ENCODE measurements at places on chromosomes 6 and 20.

DNA sequence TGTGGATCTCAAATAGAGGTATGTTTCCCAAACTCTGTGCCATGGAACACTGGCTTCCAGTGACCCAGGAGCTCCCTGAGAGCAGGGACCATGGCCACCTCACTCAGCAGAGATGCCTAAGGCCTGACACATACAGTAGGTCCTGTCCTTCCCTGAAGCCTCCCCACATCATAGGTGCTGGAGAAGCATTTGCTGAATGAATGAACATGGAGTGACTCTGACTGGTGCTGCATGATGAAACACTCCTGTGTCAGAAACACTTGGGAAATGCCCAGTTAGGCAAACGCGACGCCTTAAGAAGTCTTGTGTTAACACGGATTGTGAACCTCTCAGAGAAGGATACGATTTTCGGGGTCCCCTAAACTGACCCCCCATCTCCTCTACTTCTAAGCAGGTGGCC, 14.3 kb downstream of the SLA2 start:
- no peak for DNase-seq

GRCh38 chr6:169575365-169575764, 126.5 kb downstream of the WDR27 start:
- DNase-seq = no peak

DNA sequence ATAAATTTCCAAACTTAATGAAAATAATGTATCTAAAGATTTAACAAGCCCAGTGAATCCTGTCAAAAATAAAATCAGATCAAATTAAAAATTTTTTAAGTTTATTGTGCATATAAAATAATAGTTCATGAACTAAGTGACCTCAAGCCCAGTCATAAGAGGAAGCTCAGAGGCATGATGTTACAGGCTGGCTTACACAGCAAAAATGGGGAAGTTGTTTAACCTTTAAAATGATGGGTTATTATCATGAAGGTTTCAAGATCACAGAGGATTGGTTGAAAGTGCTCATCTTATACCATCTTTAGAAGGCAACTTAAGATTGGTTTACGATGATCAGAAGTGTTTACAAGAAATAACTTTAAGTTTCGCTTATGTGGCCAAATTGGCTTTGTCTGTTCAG, 102.5 kb downstream of the PAK5 start:
- no peak for DNase-seq

DNA sequence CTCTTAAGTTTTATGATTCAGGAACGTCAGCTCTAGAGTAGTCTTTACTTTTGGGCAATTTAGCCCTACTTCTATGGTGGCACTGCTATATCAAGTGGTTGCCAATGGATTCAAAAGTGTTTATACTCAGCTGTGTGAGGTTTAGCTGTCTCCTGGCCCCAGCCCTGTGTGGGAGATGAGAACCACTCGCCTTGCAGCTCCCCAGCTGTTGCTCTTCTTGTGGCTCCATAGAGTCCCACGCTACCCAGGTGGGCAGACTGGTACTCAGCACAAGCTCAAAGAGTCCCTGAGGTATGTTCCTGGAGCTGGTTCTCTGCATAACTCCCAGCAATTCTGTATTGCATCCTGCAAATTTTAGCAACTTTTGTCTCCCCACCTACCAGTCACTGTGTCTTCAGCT, 59.6 kb downstream of the C6orf118 start:
- DNase-seq = no peak

- DNase-seq = no peak
Observed at GRCh38 chr20:44979090-44979621, 12.8 kb downstream of the STK4 start.

- DNase-seq = no peak
Observed at GRCh38 chr20:57280221-57280620, 13.8 kb upstream of the BMP7 start.
